Germinal center (tissue), 1 donor: ENCODE measurements at places on chromosomes 4 and X.

DNA sequence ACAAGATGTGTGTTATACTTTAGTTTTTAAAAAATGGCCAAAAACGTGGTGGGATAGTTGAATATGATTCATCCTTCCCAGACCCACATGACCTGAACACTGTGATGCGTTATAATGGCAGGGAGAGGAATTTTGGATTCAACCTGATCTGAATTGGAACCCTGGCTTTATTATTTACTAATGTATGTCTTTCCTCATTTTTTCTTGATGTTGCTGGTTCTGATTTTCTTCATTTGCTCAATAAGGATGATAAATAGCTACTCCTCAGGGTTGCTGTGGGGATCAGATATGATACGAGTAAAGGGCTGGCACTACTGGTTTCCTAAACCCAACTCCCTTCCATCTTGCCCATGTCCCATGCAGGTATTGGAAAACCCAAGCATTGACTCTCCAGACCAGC lies 24.2 kb upstream of the ACSL1 start:
- no peak for DNase-seq

DNA sequence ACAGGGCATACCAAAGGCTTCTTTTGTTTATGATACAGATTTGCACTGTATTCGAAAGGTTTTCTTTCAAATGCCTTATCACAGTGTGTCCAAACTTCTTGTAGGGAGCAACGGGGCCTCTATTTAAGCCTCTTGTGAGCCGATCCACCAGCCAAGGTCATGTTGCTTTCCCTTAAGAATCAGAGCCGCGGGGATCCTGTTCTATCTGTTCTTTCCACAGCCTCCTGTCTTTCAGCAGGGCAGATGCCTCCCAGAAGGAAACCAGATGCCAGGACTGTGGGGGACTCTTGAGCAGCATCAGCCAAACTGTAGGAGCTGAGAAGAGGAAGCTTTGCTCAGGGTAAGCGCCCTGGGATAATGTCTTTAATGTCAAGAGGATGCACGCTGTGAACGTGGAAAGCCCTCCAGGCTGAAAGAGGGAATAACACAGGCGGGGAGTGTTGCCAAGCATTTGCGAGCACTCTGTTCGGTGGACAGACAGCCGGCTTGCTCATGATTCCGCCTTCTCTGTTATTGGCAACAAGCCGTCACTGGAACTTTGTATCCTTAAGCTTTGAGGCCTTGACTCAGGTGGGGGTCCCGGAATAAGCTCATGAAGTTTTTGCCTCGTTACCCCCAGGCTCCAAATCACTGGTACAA lies 279.8 kb upstream of the FRG1 start:
- no peak for DNase-seq

GRCh38 chr4:173590697-173591096 lies 60.7 kb upstream of the HAND2 start:
- no peak for DNase-seq

DNA sequence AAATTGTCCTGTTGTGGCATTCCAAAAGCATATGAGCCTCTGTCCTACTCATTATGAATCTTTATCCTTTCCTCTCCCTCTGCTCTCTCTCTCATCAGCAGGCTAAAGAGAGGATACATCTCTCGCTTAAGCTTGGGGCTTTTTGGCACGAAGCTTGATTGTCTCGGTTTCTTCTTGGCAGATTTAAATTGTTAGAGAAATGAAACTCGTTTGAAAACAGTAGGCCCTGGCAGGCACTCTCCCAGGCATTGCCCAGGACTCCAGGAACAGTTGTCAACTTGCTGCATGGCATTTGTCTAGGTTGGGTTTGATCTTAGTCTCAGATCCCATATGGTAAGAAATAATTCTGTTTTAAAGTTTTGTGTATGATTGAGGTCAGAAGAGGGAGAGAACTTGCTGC lies 35.5 kb downstream of the NAA11 start:
- no peak for DNase-seq

- DNase-seq: no peak
Measured at GRCh38 chr4:183469285-183469684, 24.8 kb downstream of the CDKN2AIP start.
